ENCODE measurements at places on chromosomes 12 and 14.

GRCh38 chr12:88579161-88579517 lies 1.1 kb downstream of the KITLG start:
- DNase-seq: no peak

DNA sequence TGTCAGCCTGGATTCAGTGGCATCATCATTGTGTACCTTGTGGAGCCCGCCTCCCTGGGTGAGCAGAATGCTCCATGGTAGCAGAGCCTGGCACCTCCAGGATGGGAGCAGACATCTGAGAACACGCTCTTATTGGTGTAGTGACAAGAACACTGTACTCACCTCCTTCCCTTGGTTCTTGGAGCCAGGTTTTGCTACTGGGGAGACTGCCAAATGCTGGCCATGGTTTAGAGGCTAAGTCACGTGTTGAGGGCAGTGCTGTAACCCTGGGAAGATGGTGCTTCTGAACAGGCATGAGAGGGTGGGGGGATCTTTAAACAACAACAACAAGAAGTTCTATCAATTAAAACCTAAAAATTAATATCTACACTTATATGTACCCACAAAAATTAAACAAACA lies 47.6 kb upstream of the ASPG start:
- DNase-seq: no peak

DNA sequence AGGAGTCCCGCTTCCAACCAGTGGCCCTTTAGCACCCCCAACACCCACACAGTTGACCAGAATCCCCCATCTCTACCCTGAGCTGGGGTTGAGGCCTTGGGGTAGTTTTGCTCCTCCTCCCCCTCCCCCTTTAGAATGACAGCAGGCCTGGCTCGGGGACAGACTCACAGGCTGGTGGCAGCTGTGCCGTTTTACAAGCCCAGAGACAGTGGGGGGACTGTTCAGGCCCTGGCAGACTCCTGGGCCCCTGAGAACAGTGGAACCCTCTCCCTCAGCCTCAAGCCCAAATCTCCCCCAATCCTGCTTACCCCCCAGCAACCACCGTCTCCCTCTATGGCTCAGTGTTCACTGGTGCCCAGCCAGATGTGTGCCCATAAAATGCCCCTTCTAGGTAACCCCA lies 10.1 kb downstream of the TMEM119 start:
- DNase-seq: no peak

DNA sequence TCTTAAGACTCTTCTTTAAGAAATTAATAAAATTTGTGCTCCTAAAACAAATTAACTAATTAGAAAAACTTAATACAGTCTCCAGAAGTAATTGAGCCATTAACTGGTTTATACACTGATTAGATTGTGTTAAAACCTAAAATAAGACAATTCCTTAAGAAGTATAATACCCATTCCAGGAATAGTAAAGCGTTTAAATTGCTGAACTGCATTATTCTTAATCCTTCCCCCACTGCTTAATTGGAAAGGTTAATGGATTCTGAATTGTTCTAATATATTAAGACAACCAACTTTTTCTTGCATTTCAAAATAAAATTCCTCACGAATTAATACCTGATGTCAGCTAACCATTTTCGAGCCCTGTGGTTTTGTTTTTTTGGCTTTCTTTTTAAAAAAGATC lies 128.4 kb downstream of the KICS2 start:
- no peak for DNase-seq

- DNase-seq: no peak
These were observed 205.7 kb downstream of the DIO2 start for GRCh38 chr14:80005561-80005960.

DNA sequence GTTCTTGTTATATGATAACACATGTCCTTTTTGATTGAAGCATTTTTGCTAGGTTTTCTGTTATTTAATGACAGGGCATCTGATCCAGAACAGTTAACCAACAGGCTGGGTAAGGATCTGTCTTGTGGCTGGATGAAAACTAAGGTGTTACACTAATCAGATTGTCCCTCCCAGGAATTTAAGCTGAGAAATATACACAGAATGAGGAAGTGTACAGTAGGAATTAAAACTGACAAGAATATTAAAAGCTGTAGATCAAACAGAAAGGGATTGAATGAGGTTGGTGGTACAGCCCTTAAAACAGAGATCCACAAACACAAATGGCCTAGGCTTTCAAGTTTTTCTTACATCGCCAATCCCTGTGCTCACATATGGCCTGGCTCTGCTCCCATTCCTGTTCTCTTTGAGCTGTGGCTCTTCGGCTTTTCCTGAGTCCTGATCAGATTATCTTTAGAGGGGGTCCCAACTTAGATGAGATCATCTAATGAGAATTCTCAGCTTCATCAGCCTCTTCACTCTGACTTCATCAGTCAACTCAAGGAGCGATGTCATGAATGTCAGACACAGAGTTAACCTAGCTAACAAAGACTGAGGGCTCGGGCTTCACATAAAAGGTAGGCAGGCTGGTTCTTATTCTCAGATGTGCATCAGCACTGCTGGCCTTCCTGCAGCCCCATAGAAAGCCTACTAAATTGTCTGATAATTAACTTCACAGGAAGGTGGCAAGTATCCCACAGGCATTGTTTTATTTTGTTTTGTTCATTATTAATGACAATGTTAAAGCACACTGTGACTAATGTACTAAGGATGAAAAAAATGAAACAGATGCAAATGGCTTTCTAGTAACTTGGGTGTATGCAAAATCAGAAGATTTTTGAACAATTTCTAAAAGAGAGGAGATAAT lies 11.4 kb downstream of the PYGL start:
- DNase-seq: no peak

GRCh38 chr14:61315313-61315712 lies 6.1 kb upstream of the PRKCH start:
- no peak for DNase-seq

GRCh38 chr12:108744021-108744897 lies 12.9 kb upstream of the CORO1C start:
- no peak for DNase-seq

- no peak for DNase-seq
These were observed 41.6 kb downstream of the NFKBIA start for GRCh38 chr14:35362911-35363374.

- DNase-seq: no peak
These were observed 26.5 kb downstream of the PLEKHG3 start for GRCh38 chr14:64730681-64731080.

DNA sequence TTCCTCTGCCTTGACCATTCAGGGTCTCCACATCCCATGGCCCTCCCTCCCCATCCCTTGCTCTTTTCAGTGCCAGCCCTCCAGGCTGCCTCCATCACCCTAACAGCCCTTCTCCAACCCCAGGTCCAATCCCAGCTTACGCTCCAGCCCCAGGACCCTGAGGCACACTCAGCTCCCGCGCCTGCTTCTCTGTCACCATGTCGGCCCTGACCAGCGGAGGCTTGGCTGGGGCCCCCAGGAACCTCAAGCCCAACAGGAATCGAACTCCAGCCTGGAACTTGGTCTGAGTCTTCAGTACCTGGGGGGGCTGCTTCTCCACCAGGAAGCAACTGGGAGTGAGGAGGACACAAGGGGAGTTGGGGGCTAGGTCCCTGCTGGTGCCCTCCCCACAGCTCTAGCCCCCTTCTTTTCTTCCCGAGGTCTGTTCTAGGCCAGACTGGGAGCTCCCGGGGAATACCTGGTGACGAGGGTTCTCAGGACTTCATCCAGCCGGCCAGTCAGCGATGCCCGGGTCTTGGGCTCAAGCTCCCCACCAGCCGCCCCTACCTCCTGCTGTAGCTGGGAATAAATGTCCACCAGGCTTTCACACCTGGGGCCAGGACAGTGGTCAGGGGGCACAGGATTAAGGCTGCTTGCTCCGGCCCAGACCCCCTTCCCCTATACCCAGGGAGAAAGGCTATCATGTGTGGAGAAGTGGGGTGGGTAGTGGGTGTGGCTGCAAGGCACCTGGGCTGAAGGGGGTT lies 6.0 kb downstream of the STAT6 start:
- no peak for DNase-seq

GRCh38 chr12:27279826-27280225 lies 35.7 kb downstream of the STK38L start:
- no peak for DNase-seq

DNA sequence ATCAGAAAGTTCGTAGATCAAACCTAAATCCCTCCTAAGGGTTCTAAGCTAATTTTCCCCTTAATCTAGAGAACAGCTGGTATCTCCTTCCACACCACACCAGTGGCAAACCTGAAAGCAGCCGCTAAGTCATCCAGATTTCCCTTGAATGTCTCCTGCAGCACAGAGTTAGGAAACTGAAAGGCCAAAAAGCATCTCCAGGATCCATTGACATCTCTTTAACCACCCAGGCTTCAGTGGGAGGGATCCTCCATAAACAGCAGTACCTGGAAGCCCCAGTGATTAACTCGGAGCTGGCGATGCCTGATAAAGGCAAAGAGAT lies 47.6 kb downstream of the CRACR2A start:
- DNase-seq: no peak

- DNase-seq: no peak
These were observed 13.3 kb upstream of the TCL1A start for GRCh38 chr14:95727056-95727700.

DNA sequence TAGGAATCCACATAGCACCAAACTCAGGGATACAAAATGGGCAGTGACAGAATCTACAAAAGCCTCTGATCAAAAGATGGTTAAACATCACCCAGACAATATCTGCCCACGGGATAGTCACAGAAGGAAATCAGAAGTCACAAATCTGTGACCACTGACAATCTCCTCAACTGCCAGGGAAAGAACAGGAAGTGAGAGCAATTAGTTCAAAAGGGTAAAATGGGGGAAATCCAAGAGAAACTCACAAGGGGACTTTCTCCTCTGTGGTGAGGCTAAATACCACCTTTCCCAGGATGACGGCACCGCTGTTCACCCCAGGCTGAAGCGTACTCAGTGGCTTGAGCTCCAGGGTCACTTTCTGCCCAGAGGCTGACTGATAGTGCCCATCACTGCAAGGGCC lies 10.7 kb downstream of the TTC5 start:
- DNase-seq: no peak

DNA sequence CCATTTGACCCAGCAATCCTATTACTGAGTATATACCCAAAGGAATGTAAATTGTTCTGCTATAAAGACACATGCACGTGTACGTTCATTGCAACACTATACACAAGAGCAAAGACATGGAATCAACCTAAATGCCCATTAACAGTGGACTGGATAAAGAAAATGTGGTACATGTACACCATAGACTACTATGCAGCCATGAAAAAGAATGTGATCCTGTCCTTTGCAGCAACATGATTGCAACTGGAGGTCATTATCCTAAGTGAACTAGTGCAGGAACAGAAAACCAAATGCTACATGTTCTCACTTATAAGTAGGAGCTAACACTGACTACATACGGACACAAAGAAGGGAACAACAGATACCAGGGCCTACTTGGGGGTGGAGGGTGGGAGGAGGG lies 45.7 kb upstream of the VRK1 start:
- no peak for DNase-seq

DNA sequence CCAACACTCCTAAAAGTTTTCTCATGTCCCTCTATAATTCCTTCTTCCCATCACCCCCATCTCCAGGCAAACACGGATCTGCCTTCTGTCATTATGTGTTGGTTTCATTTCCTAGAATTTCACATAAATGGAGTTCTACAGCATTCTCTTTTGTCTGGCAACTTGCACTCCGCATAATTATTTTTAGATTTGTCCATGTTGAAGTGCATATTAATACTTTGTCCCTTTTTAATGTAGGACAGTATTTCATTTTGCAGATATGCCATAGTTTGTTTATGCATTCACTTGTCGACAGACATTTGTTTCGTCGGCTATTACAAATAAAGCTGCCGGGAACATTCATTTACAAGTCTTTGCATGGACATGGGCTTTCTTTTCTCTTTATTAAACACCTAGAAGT lies 150.0 kb downstream of the CRADD start:
- no peak for DNase-seq

- no peak for DNase-seq
These were observed 6.4 kb downstream of the CSRP2 start for GRCh38 chr12:76872415-76872814.

DNA sequence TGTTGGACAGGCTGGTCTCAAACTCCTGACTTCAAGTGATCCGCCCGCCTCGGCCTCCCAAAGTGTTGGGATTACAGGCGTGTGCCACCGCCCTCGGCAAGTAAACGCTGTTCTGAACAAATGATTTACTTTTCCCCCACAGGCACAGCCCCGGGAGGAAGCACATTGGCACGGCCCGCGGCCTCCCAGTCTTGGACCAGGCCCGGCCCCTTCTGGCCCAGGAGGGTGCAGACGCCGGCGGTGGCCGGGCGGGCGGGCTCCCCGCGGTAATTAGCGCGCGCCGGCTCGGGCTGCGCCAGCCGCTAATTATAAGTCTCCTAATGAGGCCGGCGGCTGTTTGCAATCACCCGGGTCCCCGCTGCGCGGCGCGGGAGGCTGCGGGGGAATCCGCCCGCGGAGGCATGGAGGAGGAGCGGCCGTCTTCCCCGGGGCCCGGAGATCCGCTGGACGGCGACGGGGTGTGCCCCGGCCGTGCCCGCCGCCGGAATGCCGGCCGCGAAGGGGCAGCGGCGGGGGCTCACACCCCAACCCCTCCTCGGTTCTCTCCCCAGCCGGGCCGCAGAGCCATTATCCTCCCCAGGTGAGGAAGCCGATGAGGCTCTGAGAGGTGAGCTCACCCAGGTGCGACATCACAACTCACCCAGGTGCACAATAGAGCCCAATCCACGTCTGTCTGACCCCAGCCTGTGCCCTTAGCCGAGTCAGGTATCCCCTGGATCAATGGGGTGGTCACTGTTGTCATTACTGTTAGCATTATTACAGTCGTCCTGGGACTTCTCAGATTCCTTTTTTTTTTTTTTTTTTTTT lies 3.3 kb upstream of the POP5 start:
- peak; percentile 51 for DNase-seq

DNA sequence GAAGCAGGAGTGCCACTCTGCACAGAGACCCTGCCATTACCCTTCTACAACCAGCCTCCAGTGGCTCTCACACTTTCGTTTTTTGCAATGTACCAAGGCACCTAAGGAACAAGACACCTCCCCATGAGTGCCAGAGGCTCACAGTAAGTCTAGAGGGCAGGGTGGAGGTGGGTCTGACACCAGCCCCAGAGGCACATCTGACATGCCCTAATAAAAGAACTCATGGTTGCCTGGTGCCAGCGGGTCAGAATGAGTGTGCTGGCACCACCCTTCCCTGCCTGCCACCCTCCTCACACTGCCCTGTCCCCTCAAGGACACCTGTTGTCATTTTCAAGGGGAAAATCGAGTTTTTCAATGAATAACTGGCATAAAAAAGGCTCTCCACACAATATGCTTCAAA lies 161.2 kb downstream of the FOXN3 start:
- DNase-seq: no peak

DNA sequence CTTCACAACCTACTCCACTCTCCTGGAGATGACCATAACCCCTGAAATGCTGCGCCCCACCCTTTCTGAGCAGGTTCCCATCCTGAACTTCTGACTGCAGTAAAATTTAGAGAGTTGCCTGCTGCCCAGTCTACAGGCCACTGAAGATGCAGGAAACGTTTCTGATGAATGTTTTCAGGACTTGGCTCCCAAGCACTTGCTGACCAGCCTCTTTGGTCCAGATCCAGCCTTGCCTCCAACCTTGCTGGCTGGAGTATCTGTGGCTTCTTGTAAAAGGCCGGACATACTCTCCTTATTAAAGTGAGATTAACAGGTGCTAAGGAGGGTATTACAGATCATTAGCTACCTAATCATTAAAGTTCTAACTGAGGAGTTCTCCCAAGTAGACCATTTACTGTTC lies 70.3 kb upstream of the STXBP6 start:
- no peak for DNase-seq

Data from stimulated activated CD4-positive, alpha-beta T cell treated with anti-CD3 and anti-CD28 coated beads, Interleukin-1b, Interleukin-23, amount 100 ng/mL, for 48 hours (primary cell).